ENCODE measurements at places on chromosomes 2 and 18.

GRCh38 chr2:64054161-64054915 lies 35.1 kb upstream of the VPS54 start:
- DNase-seq: no peak

- DNase-seq: peak; percentile 1
These were observed 391.5 kb upstream of the VWC2L start for GRCh38 chr2:214019229-214019972.

- no peak for DNase-seq
These were observed 12.6 kb downstream of the MRPL44 start for GRCh38 chr2:223969856-223970255.

DNA sequence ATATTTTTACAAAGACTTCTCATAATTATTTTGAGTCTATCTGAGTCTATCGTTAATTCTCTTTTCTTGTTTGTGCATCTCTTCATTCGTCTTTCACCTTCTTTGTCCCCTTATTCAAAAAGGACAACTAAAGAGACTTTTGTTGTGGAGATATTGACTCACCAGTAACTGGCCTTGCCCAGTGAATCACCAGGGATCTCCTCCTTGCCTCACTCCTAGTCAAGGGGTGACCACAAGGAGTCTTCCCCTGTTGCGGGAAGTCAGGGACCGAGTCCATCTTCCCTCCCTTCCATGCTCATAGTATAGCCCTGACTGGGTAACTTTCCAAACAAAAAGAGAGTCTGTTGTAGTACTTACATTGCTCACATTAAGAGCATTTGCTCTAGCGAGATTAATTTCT lies 158.9 kb downstream of the NEB start:
- no peak for DNase-seq

GRCh38 chr2:235024931-235025773 lies 73.3 kb downstream of the SH3BP4 start:
- DNase-seq: no peak

DNA sequence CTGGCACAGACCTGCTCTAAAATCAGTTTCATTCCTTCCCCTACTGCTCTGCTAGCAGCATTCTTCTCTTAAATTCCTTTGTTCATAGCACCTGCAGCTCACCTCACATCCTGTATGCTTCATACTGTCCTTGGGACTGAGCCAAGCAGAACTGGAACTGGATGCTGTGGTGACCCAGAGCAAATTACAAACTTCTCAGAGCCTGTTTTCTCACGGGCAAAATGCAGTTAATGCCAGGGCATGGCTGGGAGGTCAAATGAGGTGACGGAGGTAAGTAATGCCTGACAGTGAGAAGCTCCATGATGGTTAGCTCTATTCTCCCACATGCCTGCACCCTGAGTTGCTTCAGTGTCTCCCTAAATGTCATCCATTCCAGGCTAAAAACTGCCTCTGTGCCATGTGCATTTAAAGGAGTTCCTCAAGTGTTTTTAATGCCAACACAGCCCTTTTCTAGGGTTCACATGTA lies 29.7 kb downstream of the C2orf42 start:
- no peak for DNase-seq

DNA sequence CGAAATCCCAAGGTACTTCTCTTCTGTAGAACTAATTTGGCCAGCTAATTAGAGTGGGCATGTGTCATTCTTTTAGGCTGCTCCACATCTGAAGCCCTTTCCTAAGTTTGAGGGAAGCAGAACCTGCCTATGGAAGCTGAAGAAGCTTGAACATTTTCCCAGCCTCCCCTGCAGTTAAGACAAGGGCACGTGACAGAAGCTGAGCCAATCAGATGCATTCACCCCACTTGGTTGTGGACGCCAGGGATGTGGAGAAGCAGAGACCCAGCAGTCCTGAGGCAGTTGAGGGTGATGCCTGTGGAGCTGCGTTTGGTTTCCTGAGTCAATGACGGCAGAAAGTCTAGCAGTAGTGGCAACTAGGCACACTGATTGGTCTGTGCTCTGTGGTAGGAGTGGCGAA lies 26.1 kb upstream of the CERS6 start:
- DNase-seq: no peak

DNA sequence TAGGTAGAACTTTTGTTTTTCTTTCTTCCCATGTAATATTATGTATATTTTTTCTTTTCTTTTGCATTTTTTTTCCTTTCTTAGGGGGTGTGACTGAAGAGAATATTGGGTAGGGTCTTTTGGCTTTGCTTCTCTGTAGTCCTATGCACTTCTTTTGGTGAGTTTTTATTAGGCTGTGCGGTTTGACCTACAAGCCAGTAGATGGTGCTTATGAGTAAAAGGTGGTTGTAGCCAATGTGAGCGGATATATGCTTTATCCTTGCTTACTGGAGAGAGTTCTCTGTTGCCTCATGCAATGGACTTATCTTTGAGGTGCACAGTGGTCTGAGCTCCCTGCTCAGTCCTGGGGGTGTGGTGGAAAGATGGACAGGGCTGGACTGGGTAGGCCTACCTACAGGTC lies 52.7 kb downstream of the DSEL start:
- DNase-seq: no peak

GRCh38 chr2:54556621-54557121 lies 100.5 kb downstream of the SPTBN1 start:
- no peak for DNase-seq

- no peak for DNase-seq
These were observed 94.9 kb downstream of the NFATC1 start for GRCh38 chr18:79490626-79491041.

DNA sequence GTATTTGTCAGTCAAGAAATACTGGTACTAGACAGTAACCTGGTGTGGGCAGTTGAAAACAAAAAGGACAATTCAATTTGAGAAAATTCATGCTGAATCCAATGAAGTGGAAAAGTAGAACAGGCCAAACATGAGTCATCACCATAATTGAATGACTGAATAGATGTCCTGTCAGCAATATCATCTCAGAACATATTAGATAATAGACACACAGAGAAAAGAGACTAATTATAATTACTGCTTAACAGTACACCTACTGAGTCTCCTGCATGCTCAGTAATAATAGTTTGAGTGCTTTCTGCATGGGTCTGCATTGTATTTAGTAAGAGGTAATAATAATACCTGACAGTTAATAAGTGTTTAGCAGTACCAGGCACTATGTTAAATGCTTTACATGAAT lies 138.6 kb upstream of the ZC3H15 start:
- no peak for DNase-seq

GRCh38 chr2:107591561-107592279 lies 235.0 kb upstream of the RGPD4 start:
- DNase-seq: no peak

DNA sequence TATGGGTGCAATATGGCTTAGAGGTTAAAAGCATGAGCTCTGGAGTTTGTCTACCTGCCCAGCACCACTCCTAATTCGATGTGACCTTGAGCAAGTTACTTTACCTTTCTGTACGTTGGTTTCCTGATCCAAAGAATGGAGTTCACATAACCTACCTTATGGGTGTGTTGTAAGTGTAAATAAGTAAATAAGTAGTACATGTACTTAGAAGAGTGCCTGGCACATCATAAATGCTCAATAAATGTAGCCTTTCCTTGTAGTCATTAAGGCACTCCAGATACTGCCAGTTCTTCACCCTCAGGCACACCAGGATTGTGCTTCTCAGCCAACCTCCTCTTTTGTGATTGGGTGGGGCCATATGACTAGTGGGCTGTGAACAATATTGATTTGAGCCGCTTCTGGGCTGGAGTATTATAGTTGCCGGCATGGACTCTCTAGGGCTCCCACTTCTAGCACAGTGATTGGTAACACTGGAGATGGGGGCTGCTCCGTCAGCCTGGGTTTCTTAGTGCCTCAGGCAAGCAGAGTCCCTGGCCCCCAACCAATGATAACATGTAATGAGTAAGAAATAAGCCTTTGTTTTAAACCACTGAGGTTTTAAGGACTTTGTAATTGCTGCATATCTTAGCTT lies 101.7 kb upstream of the NOSTRIN start:
- no peak for DNase-seq

DNA sequence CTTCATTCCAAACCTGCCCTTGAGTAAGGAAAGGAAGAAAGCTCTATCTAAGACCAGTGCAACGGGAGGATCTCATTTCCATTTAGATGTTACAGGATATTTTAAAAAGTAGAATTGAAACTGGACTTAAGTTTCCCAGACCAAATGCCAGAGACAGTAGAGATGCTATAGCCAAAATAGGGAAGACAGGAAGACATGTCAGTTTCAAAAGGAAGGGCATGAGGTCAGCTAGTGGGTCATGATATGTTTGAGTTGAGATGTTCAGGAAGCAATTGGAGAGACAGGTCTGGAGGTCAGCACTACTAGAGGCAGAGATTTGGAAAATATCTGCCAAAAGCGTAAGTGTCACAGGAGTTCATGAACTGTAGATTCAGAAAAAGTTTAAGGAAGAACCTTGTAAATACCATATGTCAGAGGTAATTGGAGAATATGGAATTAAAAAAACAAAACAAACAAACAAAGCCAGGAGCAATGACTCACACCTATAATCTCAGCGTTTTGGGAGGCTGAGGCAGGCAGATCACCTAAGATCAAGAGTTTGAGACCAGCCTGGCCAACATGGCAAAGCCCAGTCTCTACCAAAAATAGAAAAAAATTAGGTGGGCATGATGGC lies 50.8 kb downstream of the EPHA4 start:
- no peak for DNase-seq

DNA sequence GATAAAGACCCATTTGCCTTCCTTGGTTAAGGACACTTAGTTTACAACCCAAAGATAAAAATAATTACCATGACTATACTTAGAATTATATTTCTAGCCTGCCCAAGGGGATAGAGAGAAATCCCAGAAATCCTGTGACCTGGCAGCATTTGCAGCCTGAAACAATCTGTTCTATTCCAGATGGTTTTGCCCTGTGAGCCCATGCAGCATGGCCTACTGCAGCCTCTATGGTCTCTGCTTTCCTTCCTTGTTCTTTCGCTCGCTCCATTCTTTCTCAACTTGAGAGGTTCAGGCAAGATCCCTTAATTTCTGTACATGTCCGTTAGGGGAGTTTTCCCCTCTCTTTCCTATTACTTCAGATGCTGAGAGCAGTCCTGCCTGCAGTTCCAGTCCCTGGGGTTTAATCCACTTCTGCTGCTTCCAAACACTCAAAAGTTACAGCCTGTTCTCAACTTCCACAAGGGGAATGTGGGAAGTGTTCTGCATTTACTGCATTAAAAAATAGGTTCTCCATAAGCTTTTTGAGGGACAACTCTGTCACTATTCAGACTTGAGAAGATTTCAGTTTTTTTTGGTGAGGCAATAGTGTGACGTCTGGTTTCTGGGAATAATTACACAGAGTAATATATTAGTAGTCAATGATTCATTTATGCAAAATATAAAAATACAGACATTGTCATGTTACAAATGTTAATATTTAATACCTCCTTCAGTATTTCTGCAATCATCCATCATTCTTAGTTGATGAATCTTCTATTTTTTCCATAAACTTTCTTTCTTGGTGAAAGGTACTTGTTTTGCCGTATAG lies 80.3 kb downstream of the CDCA7 start:
- DNase-seq: peak; percentile 15

- no peak for DNase-seq
These were observed 461.2 kb upstream of the TMEFF2 start for GRCh38 chr2:192655916-192656315.

Data from muscle of arm (tissue), 14 donors.